Endothelial cell (in vitro differentiated cells): ENCODE measurements at places on chromosomes 13 and 19. TPM values are rescaled to one million over a fixed set of nuclear protein-coding genes. Genes with fewer than 3 reads are reported as not detected.

GRCh38 chr19:30403203-30403985 lies 31.2 kb downstream of the ZNF536 start:
- no peak overlapping the region for H3K27ac ChIP-seq
- DNase-seq = no peak
- peaks cover 7% of the 10 kb centered on the region for H3K27me3 ChIP-seq
- no peaks in the 10 kb centered on the region for H3K36me3 ChIP-seq
- no peak overlapping the region for H3K4me3 ChIP-seq

NOVA2 gene
- total RNA-seq = 86.0 TPM

SLC25A30 gene
- total RNA-seq = 21.9 TPM

CGB2 gene
- not detected for total RNA-seq

LRRC25 gene
- not detected for total RNA-seq

CATSPERD gene
- total RNA-seq = not detected

SBK2 gene
- total RNA-seq = 0.69 TPM

NAPSA gene
- total RNA-seq = not detected

CYP2A7 gene
- not detected for total RNA-seq
